HFFc6 (cell line): ENCODE measurements at places on chromosomes 13 and 19.
A peak's percentile ranks its signal among the peaks of the same experiment; 100 is the strongest.

- peak; percentile 18 for DNase-seq
Measured at GRCh38 chr19:41588497-41589209, 12.7 kb downstream of the CEACAM21 start.

DNA sequence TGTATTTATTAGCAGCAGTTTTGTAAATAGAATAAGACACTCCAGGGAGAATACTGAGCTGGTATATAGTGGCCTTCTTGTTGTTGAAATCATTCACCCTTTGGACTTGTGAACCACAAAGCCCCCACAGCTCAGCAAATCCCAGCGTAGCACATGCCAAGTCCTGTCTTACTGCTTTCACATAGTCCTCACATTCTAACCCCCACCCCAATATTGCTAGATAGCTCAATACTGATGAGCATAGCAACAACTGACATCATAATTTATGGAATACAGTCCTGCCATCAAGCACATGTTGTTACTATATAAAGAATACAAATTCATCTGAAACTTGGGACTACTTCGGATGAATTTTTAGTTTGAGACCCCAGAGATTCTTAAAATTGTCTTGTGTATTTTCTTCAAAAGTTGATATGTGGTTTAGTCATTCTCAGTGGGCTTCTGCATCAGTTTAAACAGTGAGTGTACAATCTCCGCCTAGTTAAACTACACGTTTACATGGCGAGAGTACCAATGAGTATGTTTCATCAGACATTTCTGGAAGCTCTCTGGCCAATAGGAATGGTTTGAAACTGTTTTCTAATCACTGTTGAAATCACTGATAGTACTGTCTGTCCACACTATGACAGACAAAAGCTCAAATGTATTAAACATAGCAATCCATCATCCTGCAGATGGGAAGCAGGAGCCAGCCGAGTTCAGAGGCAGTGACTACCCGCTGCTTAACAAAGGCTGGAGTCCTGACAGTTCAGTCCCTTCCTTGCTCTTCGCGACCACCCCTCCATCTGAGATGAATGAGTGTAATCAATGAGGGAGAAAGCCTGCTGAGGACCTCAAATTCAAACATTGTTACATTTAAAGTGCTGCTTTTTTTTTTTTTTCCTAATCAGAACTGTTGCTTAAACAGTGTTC lies 15.2 kb downstream of the DACH1 start:
- no peak for DNase-seq

- DNase-seq = no peak
Measured at GRCh38 chr19:4338441-4339355, at the start of gene STAP2. Gene STAP2, minus strand, starts transcription at chr19:4338827. Its CDS starts 74 bp downstream, at chr19:4338753.

DNA sequence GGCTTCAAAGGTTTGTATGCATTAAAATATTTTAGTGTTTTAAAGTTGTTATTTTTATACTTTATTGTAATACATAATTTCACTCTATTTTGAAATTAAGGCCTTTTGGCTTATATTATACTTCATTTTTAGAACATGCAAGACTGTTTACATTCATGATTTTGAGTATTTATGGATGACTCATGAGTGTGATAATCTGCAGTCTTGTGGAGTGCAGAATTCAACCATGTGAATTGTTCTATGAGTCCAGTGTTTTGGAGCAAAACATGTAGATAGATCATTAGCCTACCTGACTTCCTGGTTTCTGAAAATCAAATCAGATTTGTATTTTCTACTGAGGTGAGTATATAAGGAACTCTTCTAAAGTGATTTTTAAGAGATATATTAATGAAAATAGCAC lies 241.8 kb downstream of the PCCA start:
- no peak for DNase-seq

DNA sequence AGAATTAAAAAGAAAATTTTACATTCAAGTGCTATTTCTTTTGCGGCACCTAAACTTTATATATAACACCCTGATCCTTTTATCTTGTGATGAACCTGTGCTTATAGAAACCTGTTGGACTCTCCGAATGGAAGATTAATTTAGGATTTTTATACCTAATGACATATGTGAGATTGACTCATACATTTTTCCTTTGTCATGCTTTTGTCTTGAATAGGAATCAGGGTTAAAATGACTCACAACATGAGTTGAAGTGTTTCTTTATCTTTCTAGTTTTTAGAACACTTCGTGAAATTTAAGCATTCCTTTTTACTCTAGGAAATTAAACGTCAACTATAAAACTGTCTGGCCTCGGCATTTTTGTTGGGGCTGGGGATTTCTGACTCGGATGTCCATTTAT lies 378.9 kb downstream of the PCDH20 start:
- DNase-seq = no peak
